ENCODE measurements at places on chromosomes 12 and 14.

- no peak for DNase-seq
Measured at GRCh38 chr14:55249423-55249822, 21.8 kb upstream of the FBXO34 start.

- no peak for DNase-seq
Measured at GRCh38 chr14:33781236-33781635, 169.6 kb downstream of the EGLN3 start.

DNA sequence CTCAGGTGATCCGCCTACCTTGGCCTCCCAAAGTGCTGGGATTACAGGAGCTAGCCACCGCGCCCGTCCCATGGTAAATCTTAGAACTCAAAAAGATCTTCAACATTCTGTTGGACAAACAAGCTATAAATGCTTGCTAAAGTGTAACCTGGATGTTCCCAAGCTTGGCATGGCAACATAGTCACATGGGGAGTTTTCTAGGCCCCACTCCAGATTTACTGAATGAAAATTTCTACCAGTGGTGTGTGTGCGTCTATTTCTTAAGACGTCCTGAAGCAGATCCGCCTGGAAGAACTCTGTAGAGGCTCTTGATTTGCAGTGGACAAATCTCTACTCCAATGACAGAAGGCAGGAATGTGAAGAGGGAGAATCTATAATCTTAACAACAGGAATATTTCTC lies 59.9 kb downstream of the ZFYVE21 start:
- DNase-seq, result no peak

- no peak for DNase-seq
Measured at GRCh38 chr12:123384318-123384993, 524 bp downstream of the KMT5A start.
